ENCODE measurements at places on chromosomes 13 and 19.

DNA sequence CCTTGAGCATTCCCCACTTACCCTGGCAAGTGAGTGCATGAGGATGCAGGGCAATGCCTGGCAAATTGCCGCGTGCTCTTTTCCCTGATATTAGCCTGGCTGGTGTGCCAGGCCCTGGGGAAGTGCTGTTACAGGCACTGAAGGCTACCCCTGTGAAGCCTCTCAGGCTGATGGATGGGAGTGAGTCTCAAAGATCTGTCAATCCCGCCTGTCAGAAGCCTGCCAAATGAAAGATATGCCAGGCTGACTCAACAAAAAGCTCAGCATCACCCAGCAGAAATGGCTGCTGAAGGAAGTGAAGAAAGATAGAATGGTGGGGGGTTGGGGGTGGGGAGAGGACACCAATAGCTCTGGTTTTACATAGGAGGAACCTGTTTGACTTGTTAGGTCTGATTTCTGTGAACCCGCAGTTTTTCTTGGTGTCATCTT lies 112.1 kb downstream of the LACC1 start:
- no peak for DNase-seq

GRCh38 chr13:49356223-49356622 lies 87.6 kb downstream of the CAB39L start:
- DNase-seq, result no peak

DNA sequence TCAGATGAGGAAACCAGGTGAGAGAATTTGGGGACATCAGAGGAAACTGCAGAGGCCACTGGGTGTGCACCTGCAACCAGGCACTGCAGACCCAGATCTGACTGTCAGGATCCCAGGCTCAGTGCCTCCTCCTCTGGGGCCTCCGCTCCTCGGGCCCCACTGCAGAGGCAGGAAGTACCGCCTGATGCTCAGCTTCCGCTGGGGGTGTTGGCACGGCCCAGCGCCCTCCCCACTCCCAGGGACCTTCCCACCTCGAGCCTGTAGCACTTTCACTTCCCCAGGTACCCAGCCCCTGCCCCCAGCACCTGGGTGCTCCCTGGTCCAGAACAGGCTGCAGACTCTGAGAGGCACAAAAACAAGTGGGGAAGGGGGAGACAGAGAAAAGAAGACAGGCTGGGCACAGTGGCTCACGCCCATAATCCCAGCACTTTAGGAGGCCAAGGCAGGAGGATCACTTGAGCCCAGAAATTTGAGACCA lies 1.4 kb upstream of the CD37 start:
- peak; percentile 47 for DNase-seq

GRCh38 chr19:38265921-38266429 lies 1.6 kb downstream of the SPINT2 start:
- DNase-seq, result no peak

GRCh38 chr13:44765001-44765471 lies 188.9 kb upstream of the TSC22D1 start:
- DNase-seq, result no peak

DNA sequence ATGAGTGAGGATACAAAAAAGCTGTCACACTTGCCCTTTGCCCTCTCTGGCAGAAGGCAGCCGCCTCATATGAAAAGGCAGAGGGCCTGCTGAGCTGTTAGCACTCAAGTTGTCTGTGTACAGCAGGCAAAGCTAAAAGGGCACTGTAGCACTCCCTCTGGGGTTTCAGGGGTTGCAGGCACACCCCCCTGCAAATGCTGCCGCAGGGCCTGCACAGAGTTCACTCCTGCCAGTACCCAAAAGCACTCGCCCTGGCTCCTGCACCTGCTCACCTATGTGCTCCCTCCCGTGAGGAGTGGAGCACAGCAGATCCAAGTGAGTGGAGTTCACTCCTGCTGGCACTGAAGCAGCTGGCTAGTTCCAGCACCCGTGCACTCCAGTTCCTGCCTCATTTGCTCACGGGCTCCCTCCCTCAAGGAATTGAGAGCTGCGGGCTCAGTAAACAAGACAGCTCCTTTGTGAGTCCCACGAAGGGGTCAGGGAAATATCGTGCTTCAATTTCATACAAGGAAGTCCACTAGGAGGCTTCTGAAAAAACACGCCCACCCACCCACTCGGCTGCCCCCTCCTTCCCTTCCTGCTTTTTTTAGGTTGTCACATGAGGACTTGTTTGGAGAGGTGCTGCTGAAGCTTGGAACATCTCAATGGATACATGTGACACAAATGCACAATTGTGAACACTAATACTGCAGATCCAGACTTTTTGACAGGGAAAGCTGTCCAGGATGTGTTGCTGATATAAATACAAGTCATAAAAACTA lies 9.9 kb upstream of the RCBTB2 start:
- DNase-seq, result no peak

GRCh38 chr13:90329641-90330040 lies 1017.8 kb upstream of the MIR17HG start:
- no peak for DNase-seq

DNA sequence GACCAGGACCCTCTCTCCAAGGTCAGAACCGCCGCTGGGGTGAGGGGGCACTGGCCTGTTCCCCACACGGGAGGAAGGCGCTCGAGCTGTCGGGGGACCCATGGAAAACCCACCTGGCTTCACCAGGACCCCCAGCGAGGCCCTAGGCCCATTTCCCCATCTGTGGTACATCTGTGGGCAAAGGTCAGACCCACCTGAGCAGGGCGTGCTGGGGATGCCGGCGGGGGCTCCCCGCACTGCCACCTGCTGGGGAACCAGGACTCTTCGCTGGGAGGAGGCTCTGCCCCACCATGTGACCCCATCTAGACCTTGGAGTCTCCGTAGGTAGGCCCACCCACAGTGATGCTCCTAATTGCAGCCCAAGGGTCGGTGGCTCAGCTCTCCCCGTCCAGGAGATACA lies 511 bp downstream of the WDR88 start:
- no peak for DNase-seq

- no peak for DNase-seq
Observed at GRCh38 chr19:54653181-54653809, 9.5 kb upstream of the LILRB4 start.

DNA sequence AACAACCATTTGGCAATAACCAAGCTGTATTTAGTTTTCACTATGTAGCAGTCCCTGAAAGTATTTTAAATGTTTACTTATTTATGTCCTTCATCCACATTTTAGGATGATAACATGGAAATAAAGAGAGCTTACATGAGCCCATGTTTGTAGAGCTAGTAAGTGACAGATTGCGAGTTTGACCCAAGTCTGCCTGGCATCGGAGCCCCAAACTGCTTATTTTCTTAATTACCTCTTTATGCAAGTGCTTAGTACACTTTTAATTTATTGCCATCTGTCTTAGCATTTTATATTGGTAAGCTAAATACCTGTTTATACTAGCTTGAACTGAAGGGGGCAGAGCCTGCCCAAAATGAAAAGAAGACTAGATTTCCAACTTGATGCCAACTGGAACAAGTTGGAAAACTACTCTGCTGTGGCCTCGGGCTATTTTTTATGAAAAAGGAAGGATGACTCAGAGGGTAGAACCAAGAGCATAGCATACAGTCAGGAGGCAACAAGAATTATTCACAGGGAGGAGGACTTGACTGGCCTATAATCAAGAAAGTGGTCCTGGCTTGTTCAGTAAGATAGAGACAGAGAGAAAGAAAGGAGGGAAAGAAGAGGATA lies 150.2 kb downstream of the NDFIP2 start:
- no peak for DNase-seq

DNA sequence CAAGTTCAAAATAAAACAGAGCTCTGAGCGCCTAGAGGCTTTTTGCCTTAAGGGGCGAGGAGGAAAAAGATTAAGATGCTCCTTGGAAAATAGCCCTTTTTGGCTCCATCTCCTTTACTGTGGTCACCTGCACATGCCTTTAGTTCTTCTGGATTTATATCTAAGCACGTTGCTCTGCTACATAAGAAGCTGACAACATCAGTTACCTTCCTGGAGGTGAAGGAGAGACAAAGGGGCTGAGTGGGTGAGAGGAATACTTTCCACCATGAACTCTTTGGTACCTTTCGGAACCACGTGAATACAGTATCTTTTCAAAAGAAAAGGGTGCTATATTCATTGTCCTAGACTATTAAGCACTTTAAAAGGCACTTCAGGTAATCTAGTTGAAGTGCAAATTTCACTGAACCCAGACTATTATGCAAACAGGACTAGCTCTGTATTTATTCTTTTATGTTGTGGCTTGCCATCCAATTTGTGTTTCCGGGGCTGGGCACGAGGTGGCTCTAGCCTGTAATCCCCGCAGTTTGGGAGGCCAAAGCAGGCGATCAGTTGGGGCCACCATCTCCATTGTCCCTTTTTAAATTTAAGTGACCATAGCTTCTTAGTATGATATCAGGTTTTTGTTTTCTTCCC lies 201.5 kb downstream of the TM9SF2 start:
- no peak for DNase-seq

- no peak for DNase-seq
Observed at GRCh38 chr19:29326351-29326750, 113.4 kb upstream of the UQCRFS1 start.

GRCh38 chr13:75372517-75372916 lies 109.5 kb downstream of the TBC1D4 start:
- no peak for DNase-seq

- no peak for DNase-seq
Observed at GRCh38 chr13:30762643-30763042, 27.3 kb downstream of the ALOX5AP start.

DNA sequence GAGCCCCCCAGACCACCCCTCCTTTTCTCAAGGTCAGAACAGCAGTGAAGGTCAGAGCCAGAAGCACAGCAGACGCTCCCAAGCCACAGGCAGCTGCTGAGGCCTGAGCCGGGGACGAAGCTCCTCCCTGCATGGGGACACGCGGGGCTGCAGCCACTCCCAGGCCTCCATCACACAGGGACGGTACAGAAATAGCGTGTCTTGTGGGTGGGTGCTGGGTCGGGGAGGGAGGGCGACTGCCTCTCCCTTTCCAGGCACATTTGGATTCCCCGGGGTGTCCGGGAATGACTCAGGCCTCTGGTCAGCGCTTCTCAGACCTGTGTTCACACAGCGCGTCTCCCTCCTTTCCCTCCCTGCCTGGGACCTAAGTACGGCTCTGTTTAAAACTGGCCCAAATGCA lies 33.2 kb downstream of the RASA3 start:
- no peak for DNase-seq

- DNase-seq, result no peak
Observed at GRCh38 chr19:28542394-28543243, 670.3 kb downstream of the UQCRFS1 start.

- no peak for DNase-seq
Observed at GRCh38 chr13:45602183-45603170, 13.1 kb downstream of the ERICH6B start.

DNA sequence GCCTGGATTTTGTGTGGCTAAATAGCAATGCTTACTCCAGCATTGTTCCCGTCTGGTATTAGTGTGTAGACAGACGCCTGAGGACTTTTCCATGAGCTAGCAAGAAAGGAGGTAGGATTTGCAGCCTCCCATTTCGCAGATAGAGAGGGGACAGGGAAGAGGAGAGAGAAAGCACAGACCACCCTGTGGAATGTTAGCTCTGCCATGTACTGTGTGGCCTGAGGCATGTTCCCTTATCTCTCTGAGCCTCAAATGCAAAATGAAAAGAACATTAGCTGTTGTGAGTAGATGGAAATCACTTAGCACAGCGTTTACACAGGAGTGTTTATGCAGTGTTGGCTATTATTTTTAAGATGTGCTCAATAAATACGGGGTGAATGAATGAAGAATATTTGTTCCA lies 45.5 kb downstream of the OLFM4 start:
- no peak for DNase-seq

GRCh38 chr13:95793018-95793555 lies 116.1 kb downstream of the DNAJC3 start:
- no peak for DNase-seq

GRCh38 chr13:38703255-38703654 lies 16.4 kb downstream of the FREM2 start:
- DNase-seq, result no peak

DNA sequence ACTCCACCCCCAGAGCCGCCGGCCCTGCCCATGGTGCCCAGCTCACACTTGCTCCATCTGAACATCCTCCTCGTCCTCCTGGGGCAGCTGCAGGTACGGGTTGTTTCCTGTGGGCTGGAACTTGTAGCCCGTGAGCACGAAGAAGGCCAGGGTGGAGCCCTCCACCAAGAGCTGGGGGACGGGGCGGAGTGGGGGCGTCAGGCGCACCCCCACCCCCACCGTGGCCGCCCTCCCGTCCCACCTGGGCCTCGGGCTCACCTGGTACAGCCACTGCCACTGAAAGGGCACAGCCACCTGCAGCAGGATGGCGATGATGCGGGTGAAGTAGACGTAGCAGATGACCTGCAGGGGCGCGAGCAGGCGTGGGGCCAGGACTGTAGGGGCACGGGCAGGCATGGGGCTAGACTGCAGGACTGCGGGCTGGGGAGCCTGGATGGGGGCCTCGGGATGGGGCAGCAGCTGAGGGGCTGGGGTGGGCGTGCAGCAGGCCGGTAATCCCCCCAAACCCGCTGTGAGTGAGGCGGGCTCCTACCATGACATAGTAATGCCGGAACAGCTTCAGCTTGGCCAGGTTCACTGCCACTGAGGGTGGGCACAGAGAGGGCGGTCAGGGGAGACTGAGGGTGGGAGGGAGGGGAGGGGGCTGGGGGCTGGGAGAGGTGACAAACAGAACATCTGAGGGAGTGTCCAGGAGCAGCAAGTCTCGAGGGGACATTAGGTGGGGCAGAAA lies 6.3 kb downstream of the GPR108 start:
- no peak for DNase-seq

- DNase-seq, result no peak
Observed at GRCh38 chr13:108494991-108495645, 134.3 kb upstream of the MYO16 start.

GRCh38 chr13:98676239-98676638 lies 76.2 kb downstream of the SLC15A1 start:
- no peak for DNase-seq

- DNase-seq, result no peak
Observed at GRCh38 chr13:44868397-44868796, 120.9 kb downstream of the NUFIP1 start.

- no peak for DNase-seq
Observed at GRCh38 chr19:58500242-58500641, 11.6 kb downstream of the SLC27A5 start.

GRCh38 chr13:96342286-96342685 lies 252.4 kb downstream of the HS6ST3 start:
- no peak for DNase-seq

GRCh38 chr13:105518086-105518485 lies 1017.4 kb downstream of the EFNB2 start:
- no peak for DNase-seq

DNA sequence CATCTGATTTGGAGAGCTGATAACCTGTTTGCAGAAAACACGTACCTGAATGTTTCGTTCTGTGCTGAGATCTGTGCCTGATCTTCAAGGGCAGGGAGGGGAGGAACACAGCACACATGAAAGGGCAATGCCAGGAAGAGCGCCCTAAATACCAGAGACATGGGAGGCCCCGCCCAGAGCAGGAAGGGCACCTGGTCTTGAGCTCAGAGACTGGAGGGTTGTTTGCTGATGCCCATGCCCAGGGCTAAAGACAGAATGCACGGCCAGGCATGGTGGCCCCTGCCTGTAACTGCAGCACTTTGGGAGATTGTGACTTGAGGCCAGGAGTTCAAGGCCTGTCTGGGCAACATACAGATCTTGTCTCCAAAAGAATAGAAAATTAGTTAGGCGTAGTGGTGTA lies 183.2 kb downstream of the TUBA3C start:
- DNase-seq, result no peak

Data from stimulated activated CD8-positive, alpha-beta memory T cell treated with anti-CD3 and anti-CD28 coated beads, Interleukin-15, amount 100 ng/mL, for 4 hours (primary cell).